ENCODE measurements at places on chromosomes 13 and 19.

DNA sequence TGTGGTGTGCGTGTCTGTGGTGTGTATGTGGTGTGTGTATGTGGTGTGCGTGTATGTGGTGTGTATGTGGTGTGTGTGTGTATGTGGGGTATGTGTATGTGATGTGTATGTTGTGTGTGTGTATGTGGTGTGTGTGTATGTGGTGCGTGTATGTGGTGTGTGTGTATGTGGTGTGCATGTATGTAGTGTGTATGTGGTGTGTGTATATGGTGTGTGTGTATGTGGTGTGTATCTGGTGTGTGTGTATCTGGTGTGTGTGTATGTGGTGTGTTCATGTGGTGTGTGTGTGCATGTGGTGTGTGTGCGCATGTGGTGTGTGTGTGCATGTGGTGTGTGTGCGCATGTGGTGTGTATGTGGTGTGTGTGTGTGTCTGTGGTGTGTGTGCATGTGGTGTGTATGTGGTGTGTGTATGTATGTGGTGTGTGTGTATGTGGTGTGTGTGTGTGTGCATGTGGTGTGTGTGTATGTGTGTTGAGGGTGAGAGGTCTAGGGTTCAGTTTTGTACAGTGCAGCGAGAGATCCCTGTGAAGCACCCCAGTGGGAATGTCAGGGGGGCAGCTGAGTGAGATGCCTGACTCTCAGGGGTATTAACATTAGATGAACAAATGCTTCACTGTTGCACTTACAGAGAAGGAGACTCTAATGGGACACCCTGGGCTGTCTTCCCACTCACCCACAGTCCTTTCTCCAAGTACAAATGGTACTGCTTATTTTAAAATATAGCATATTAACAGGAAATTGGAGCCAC lies 61.3 kb upstream of the MEDAG start:
- DNase-seq: no peak

DNA sequence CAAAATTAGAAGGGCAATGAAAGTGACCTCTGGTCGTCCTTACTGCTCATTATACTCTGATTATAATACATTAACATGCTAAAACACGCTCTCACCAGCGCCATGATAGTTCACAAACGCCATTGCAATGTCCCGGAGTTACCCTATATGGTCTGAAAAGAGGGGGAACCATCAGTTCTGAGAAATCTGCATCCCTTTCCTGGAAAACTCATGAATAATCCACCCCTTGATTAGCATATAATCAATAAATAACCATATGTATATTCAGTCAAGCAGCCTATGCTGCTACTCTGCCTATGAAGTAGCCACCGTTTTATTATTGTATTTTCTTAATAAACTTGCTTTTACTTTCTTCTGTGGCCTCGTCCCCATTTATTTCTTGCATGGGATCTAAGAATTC lies 24.6 kb upstream of the SLITRK6 start:
- no peak for DNase-seq

DNA sequence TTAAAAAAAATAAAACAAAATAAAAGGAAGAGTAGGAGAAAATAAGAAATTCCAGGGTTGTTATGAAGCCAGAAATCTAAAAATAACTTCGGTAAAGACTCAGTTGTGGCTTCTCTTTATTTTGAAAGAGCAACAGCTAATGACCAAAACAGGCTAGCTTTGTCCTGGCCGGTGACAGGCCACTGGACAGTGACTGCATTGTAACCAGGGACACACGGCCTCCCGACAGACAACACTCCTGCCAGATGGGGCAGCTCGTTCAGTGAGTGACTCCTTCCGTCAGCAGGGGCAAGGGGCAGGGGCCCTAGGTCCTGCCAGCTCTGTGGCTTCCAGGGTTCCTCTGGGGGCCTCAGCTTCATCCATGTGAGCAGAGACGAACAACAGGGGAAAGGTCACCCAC lies 173.4 kb downstream of the KATNAL1 start:
- DNase-seq: no peak

- no peak for DNase-seq
These were observed 82.6 kb downstream of the PCDH9 start for GRCh38 chr13:67147342-67148133.

DNA sequence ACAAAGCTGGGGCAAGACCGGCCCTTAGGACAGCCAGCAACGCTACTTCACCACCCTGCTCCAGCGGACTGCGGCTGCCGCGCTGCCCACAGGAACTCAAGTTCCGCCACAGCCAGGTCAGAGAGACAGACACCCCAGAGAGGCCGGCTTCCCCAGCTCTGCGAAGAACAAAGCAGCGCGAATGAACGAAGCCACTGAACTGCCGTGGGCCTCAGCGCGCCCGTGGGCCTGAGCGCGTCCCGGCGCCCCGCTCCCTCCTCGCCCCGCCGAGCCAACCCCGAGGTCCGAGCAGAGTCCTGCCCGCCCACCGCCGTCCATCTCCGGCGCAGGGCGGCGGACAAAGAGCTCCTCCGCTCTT lies 158.4 kb downstream of the RNF17 start:
- DNase-seq: no peak

DNA sequence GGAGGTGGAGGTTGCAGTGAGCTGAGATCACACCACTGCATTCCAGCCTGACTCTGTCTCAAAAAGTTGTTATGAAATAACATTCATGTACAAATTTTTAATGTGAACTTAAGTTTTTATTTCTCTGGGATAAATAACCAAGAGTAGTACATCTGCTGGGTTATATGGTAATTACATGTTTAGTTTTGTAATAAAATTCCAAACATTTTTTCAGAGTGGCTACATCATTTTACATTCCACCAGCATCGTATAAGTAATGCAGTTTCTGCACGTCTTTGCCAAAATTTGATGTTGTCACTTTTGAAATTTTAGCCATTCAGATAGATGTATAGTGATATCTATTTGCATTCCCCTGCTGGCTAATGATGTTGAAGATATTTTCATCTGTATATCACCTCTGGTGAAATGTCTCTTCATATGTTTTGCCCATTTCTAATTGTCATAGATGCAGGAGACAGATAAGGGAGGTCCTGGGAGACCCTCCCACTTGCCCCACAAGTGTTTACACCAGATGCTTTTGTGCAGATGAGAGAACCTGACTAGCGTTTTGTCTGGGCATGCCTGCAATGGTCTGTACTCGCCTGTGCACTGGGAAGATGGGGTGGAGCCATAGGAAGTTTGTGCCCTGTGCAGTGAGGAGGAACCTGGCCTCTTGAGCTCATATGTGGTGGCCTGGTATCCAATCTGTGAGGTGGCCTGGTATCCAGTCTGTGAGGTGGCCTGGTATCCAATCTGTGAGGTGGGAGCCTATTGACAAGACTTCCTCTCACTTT lies 12.7 kb upstream of the KBTBD6 start:
- DNase-seq: no peak

GRCh38 chr19:11196406-11197287 lies 698 bp downstream of the KANK2 start:
- DNase-seq: no peak

DNA sequence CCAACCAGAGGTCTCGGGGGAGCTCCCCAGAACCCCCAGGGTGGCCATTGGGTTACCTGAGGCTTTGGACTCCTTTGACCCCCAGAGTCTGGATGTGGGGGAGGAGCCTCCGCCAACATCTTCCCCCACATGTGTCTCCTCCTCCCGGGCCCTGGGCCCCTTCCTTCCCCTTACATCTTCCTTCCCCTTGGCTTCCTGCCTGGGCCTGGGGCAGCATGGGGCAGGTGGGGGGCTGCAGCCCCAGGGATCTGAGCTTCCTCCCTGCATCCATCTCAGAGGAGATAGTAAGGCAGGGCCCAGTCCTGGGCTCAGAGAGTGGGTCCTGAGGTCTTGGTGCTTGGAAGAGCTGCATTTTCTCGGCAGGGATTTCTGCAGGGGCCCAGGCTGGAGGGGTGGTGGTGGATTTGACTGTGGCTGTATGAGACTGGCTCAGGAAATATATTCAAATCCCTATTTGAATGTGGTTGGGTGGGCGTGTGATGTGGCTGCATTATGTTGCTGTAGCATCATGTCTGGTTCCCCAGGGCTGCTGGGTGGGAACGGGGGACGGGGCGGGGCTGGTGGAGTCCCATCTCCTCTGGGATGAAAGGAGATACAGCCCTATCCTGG lies 919 bp downstream of the VAV1 start:
- peak; percentile 39 for DNase-seq

GRCh38 chr13:36131931-36132297 lies 732 bp upstream of the DCLK1 start:
- no peak for DNase-seq

- no peak for DNase-seq
These were observed 216.5 kb downstream of the DCLK1 start for GRCh38 chr13:35914662-35915061.

DNA sequence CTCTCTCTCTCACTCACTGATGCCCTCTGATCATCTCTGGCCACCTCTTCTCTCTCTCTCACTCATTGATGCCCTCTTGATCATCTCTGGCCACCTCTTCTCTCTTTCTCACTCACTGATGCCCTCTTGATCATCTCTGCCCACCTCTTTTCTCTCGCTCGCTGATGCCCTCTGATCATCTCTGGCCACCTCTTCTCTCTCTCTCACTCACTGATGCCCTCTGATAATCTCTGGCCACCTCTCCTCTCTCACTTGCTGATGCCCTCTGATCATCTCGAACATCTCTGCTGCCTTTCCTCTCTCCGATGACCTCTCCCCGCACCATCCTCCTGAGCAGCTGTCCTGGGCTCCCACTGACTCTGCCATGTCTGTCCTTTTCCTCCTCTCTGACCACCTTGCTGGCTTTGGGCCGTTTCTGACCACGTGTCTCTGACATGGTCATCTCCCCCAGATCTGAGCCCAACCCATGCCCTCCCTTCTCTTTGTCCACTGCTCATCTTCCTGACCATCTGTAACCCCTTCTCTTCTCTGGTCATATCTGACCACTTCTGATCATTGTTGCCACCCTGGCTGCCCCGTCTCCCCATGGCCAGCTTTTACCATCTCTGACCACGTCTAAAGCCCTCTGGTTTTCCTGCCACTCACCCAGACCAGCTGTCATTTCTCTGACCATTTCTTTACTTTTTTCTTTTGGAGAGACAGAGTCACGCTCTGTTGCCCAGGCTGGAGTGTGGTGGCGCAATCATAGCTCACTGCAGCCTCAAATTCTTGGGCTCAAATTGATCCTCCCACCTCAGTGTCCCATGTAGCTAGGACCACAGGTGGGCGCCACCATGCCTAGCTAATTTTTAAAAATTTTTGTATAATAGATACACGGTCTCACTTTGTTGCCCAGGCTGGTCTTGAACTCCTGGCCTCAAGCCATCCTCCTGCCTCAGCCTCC lies 2.4 kb downstream of the LRFN3 start:
- no peak for DNase-seq

DNA sequence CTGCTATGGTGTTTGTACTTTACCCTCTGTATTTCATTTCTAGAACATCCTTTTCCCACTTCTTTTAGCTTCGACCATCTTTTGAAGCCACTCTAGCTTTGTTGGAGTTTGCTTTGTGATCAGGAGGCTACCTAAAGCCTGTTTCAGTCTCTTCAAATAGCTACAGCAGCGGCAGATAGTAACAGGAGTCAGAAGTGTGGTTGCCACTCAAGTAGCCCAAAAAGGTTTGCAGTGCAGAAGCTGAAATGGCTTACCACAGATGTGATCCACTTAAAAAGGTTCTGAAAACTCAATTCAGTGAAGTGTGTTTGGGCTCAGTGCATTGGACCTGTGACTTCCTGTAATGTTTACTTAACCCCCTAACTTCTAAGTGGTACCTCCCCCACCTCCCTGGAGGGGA lies 26.2 kb downstream of the WASF3 start:
- DNase-seq: no peak

DNA sequence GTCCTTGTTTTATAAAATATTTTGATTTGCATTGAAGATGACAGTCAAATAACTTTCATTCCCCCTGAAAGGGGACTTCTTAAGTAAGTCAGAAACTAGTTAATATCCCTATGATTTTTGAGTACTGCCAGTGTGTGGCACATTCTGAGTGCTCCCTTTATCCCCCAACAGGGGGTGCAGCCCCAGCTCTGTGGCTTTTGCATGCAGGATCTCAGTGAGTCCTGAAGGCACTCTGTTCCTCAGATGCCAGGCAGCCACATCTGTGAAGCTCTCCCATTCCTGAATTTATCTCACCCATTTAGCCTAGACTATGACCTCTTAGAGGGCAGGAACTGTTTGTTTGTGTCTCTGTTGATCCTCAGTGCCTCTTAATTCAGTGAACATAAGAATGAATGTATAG lies 123.1 kb downstream of the CDK8 start:
- no peak for DNase-seq

DNA sequence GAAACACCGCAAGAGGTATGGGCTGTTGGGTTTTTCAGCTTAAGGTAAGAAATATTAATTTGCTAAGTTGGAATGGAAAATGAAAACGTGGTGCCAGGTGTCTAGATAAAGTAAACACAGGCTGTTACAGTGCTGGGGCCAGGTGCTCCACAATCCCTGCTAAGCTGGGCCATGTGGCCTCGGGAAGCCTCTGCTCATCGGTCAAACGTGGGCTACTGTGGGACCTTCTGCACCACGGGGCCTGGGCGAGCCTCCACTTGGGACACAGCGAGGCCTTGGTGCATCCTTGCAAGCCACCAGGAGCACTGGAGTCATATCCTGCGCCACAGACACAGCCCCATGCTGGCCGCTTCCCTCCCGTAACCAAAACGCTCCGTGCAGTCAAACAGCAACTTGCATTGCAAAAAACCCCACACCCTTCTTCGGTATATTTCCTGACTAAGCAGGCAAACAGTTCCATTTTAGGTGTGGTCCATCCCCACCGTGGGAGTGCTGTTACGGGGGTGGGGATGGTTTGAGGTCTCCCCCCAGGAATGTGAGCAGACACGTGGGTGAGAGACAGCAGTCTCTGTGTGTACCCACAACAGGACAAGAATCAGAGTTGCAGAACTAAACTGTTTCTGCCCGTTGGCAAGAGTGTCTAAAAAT lies 96.3 kb upstream of the SOX1 start:
- no peak for DNase-seq

- peak; percentile 87 for DNase-seq
These were observed 3.4 kb downstream of the TPGS1 start for GRCh38 chr19:510606-511100.

- no peak for DNase-seq
These were observed 2374.6 kb downstream of the PCDH9 start for GRCh38 chr13:64855506-64855905.

- no peak for DNase-seq
These were observed 870 bp downstream of the ZNF442 start for GRCh38 chr19:12364391-12365235.

- no peak for DNase-seq
These were observed 9.6 kb upstream of the CYSLTR2 start for GRCh38 chr13:48644141-48644540.

DNA sequence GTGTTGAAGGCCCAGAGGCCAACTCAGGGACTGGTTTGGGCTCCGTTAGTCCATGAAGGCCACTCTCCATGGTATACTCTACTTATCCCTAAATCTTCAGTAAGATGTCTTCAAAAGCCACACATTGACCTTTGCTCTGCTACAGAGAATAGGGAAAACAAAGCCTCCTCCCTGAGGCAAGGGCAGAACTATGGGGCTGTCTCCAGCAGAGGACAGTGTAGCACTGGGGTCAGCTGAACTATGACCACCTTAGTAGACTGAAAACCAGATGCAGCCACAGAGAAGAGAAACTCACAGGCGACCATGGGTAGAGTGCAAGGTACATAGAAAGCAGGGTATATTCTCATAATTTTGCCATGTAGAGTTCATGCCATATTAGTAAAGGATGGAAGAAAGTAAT lies 587.4 kb downstream of the LMO7 start:
- DNase-seq: no peak

- no peak for DNase-seq
These were observed 158.5 kb upstream of the MYO16 start for GRCh38 chr13:108470921-108471320.

- no peak for DNase-seq
These were observed 607.4 kb downstream of the EFNB2 start for GRCh38 chr13:105928048-105928447.

All from activated T-helper 9 cell treated with anti-CD3 and anti-CD28 coated beads, Interleukin-2, amount 50 U/mL, for 16 hours (primary cell).